ENCODE measurements at places on chromosomes 4 and X.

DNA sequence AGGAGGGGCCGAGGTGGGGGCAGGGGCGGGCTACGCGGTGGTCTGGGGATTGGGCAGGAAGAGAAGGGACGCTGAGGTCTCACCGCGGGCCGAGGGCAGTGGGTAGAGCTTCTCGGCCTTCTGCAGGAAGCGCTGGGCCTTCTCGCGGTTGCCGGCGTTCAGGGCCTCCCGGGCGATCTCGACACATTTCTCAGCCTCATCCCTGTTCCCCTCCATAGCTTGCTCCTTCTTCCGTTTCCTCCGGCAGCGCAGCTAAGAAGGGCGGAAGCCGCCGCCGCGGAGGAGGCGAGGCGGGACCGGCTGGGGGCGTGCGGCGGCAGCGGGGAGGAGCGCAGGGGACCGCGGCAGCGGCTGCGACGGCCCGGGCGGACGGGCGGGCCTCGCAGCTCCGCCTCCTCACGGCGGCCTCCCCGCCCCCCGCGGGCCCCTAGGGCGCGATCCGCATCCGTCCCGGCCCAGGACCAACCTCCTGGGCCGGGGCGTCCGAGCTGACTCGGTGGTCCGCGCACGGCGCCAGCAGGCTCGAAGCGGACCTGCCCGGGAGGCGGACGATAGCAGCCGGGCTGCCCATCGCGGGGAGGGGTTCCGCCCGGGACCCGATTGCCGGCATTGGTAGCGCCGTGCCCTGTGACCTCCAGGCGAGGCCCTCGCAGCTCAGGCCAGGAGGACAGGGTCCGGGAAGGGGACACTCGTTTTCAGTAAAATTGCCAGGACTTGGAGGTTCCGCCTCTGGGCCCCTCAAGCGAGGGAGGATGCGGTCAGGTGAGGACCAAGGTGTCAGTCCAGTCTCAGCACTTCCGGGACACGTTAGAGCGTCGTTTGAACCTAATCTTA lies at the start of gene DNAJB14:
DNAJB14 (minus strand) TSS at position 263 of the 834 bp plus-strand sequence; CDS start at position 216, 47 bp downstream.
- peak; percentile 63 for DNase-seq

- DNase-seq: no peak
Observed at GRCh38 chr4:10924274-10924673, 239.7 kb upstream of the CLNK start.

DNA sequence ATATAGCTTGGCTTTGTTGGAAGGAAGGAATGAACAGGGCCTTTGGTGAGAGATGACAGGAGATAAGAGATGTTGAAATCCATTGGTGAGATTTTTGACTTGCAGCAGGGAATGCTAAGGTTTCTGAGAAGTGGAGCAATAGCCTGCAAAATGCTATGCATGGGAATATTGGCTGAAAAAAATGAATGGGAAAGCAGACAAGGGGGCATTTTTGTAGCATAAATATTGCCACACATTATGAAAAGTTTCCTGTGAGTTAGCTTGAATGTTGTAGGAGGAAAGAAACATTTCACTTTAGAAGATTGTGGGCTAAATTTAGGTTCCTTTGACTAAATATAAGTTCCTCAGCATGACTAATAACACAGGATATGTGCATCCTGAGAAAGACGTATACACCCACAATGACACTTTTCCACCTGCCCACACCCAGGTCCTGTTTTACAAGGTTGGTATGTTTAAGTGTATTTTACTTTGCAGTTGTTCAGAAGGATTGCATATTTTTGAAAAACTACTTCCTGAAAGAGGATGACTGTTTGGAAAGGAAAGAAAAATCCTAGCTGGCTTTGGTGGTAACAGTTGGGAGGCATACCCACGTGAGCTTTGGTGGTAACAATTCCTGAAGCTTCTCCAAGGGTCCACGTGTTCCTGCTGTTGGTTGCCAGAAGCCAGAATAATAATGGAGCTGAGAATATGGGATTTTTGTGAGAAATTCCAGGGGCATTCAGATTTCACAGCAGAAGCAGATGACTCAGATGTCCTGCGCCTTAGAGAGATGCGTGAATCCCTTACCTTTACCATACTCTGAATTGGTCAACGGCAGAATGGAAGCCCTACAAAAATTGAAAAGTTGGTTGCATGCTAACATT lies 28.5 kb downstream of the PHEX start:
- DNase-seq: no peak

DNA sequence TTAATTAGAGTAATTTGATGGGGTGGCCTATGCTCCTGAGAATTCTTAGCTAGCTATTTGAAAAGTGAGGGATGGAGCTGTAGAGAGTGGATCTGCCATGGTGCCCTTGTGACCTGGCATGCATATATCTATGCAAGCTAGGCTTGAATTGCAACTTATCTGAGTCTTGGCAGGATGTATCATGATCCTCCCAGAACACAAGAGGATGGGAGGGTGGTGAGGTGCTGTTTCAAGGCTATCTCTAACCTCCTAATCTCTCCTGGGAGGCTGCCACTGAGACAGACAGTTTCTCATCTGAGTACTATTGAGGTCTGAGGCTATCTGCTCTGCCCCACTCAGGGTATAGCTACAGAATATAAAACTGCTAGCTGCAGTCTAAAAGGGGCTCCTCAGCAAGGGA lies 56.6 kb downstream of the BRCC3 start:
- DNase-seq: no peak

DNA sequence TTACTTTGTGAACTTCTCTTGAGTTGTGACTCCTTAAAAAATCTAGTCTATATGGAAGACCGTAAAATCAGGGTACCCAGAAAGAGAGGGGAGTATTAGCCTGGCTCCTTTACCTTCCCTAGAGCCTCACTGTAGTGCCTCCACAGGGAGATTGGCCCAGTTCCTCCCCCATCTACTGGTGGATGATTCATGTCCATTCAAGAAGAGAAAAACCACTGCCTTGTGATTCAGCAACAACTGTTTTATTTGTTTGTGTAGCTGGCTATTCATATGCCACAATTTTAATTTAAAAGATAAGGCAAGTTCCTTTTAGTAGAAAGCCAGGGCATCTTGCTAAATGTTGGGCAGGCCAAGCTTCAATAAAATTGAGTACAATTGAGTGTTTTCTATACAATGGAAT lies 221.8 kb upstream of the KCNIP4 start:
- DNase-seq: no peak

DNA sequence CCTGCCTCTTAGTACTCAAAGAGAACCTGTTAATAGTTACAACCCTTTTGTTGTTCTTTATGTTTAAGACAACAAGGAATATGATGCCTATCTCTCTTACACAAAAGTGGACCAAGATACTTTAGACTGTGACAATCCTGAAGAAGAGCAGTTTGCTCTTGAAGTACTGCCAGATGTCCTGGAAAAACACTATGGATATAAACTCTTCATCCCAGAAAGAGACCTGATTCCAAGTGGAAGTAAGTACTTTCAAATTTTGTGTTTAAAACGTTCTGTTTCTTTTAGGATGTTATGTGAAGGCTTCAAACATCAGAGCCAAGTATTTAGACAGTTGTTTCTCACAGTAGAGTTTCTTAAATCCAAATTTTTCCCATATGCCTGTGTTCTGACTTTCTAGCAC lies 67.2 kb upstream of the NRK start:
- no peak for DNase-seq

DNA sequence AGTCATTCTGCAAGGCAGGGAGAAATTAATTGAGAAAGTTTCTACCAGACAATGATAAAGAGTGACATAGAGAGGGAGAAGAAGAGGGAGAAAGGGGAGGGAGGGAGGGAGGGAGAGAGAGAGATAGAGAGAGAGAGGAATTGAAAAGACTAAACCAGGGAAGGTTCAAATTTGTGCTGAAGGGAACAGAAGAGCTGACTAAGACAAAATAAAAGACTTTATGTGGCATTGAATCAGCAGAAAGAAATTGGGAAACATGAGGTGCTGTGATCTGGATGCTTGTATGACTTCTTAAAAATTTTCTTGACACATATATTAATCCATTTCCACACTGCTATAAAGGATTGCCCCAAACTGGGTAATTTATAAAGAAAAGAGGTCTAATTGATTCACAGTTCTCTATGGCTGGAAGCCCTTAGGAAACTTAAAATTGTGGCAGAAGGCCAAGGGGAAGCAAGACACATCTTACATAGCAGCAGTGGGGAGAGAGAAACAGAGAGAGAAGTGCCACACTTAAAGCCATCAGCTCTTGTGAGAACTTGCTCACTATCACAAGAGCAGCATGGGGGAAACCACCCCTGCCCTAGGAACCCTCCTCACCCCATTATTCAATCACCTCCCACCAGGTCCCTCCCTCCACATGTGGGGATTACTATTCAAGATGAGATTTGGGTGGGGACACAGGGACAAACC lies 13.5 kb upstream of the CXCL6 start:
- no peak for DNase-seq

- no peak for DNase-seq
Observed at GRCh38 chrX:95318882-95319281, 1365.8 kb upstream of the DIAPH2 start.

DNA sequence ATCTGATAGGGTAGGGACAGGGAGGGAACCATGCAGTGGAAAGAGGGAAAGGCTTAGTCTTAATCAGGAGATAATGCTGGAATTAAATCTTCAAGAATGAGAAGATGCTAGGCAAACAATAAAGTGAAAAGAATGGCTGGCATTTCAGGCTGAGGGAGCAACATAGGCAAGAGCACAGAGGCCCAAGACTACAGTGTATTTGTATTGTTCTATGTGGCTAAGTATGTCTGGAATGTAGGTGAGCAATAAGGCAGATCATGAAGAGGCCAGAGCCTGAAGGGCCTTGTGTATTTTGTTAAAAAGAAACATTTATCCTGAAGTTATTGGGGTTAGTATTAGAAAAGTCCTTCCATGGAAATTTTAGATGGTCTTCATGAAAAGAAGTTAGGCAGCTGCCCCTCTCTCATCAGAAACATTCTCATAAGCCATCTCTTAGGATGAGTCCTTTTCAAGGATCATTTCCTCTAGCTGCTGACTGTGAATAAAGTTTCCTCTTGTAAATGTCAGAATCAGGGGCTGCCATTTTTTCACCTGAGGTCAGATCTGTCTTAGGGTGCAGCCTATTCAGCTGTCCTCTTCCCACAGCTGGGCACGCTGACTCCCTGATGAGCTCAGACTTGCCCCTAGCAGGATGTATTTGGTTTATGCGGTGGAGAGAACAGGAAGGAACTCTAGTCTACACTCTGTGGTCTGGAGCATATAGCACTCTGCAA lies 46.3 kb downstream of the ATP10D start:
- DNase-seq: no peak

GRCh38 chrX:82775426-82775825 lies 732.7 kb upstream of the POU3F4 start:
- DNase-seq: no peak

DNA sequence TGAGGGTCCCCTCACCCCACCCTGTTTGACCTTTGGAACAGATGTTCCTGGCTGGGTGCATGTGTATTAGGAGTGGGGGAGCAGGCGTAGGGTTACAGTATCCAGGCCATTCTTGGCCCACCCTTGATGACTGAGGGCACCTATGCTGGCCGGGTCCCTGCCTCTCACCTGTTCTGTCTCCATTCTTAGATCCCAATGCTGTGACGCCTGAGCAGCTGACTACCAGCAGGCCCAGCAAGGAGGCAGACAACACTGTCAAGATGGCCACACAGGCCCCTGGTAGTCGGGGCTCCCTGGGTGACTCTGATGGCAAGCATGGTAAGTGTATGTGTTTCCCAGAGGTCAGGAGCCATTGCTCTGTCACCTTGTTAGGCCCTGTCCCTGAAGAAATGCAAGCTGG lies 10.9 kb downstream of the EFNB1 start:
- no peak for DNase-seq
